ENCODE measurements at places on chromosomes 3 and 15.
A peak's percentile ranks its signal among the peaks of the same experiment; 100 is the strongest.

DNA sequence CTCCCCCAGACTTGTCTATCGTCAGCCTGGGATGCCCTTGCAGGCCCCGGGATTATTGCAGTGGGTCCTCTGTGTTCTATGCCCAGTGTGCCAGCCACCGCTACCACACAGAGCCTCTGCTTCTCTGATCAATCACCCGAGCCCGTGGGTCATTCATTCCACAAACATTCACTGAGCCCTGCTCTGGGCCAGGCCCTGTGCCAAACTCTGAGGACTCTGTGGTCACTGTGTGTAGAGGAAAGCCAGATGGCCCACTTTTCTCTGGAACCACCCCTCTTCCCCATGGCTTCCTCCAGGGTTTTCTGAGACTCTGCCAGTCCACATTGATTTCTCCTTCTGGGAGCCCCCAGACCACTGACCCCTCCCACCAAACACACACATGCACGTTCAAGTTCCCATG is 55.5 kb downstream of the BSN start:
- DNase-seq = no peak

DNA sequence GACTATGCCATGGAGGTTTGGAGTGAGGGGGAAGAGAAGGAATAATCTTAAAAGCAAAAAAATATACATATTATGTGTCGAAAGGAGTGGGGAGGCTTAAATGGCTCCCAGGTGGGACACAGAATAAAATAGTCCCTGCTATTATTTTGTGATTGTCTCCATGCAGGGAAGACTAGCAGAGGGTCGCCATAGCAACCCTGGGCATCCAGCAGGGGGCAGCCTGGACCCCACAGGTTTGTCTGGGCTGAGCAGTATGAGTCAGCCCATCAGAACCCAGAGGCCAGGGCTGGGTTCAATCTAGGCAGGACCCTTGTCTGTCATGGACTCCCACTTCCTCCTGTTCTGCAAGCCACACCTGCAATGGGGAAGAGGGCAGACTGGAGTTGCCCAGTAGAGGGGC is 17.6 kb upstream of the LINGO1 start:
- peak; percentile 45 for DNase-seq

DNA sequence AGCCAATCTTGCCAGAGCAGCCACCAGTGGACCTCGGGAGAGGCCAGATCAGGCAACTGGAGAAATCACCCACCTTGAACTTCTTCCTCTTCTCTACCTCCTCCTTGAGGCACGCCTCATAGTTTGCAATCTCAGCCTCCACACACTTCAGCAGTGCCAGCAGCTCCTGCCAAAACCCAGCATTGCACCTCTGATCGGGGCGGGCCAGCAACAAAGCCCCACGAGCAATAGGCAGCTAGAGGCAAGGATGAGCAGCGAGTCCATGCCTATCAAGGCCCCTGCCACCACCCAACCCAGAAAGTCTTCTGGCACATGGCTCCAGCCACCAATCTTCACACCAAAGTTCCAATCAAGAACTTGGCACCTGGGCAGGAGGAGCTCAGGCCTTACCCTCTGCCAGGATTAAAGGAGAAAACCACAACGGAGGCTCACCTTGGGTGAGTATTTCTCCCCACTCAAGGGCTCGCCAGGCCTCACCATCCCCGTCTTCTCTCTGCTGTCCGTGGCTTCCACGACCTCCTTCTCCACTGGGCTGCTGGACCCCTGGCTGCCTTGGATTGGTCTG is 42.1 kb downstream of the SEMA3G start:
- no peak for DNase-seq

DNA sequence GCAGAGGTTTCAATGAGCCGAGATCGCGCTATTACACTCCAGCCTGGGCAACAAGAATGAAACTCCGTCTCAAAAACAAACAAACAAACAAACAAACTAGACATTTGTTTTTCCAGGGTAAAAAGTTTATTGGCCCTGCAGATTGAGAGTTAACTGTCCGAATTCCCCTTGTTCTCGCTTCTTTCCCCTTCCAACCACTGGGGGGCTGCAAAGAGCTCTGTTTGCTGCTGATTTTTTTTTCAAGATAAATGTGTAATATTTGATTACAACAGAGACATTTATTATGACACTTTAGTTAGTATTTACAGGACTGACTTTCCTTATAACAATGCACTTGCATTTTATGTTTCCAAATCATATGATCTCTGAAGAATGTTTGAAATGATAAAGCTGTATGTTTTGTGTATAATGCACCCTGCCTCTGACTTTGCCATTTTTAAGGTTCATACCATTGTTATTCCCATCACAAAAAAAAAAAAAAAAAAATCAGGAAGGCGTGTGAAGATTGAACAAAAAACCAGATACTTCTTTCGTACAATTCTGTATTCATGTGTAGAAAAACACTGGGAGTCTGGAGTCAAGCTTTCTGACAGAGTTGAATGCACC is 2.8 kb downstream of the CLSTN2 start:
- peak; percentile 43 for DNase-seq

DNA sequence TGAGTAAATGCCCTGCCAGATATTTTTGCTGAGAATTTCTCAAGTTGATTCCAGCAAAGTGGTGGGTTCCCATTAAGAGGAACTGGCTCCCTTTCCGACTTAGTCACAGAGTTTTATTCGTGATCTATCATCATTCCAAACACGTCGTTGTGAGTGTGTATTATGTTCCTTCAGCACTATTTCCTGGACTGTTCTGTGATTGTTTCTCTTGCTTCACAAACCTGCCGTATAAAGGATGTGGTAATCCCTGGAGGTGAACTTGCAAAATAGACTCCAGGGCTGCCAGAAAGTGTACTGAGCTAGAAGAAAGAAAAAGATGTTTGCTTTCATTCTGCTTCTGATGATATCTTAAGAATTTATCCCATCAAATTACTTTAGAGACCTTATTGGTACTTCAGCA is 14.5 kb upstream of the CAPN3 start:
- DNase-seq = no peak

GRCh38 chr3:17065315-17065714 is 180.6 kb downstream of the PLCL2 start:
- no peak for DNase-seq

GRCh38 chr15:99437315-99438223 is 128.2 kb upstream of the MEF2A start:
- DNase-seq = no peak

GRCh38 chr15:31470756-31471155 is 144.1 kb downstream of the KLF13 start:
- DNase-seq = no peak

DNA sequence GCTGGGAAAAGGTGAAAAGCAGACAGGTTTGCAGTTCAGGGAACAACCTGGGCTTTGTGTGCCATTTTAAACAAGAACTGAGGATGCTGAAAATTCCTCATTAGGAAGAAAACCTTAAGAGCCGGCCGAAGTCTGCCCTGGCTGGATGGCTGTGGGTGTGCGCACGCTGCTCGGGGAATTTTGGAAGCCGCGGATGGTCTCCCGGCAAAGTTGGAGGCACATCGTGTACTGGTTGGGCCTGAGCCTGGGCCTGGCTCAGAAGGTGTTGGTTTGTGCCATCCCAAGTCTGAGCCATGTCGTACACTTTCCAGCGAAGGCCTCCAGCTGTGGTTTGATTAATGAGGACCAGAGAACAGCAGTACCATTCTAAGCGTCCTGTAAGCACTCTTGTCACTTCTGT is 188.2 kb downstream of the ATP10A start:
- DNase-seq = no peak

- DNase-seq = peak; percentile 78
These were observed at the start of gene ERC2 for GRCh38 chr3:56468184-56469106. Gene ERC2 (minus strand): TSS chr3:56468467.

DNA sequence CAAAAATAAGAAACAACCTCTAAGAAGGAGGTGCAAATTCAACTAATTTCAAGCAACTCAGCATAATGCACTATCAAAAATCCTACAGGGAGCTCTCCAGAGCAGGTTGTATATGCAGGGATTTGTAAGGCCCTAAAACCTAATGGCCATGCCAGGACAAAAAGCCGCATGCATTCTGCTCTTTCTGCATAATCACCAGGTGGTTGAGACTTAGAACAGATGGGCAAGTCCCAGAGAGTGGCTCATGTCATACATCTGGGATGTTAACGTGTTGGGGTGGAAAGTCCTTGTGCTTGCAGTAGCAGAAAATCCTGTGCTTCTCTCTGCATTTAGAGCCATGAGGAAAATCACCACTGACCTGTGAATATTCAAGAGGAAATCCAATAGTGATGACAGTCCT is 1002.9 kb downstream of the AGBL1 start:
- no peak for DNase-seq

GRCh38 chr3:88211096-88211890 is 61.5 kb downstream of the C3orf38 start:
- DNase-seq = no peak

DNA sequence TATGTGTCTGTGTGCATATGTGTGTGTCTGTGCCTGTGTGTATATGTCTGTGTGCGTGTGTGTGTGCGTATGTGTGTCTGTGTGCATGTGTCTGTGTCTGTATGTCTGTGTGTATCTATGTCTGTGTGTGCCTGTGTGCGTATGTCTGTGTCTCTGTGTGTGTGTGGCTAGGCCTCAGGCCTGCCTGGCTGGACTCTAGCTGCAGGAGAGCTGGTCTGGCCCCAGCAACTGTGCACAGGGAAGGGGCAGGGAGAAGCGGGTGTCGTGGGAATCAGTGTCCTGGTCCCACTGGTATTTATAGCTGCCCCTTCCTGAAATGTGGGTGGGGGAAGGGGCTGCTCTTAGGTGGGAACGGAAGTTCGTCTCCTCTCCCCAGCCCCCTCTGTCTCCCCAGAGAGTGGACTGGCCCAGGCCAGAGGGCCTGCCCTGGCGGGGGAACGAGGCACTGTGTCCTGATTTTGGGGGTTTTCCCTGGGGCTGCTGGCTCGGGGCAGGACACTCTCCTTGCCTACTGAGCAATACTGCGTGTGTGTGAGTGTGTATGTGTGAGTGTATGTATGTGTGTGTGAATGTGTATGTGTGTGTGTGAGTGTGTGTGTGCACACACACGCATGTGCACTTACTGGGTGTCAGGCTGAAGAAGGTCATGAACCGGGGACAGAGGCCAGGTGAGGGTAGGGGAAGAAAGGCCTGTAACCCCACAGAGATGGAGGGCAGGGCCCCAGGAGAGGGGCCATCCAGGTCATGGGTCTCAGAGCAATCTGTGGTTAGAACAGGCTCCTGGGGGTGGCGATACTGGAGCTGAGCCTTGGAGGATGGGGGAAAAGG is 6.6 kb downstream of the CSPG4 start:
- no peak for DNase-seq

DNA sequence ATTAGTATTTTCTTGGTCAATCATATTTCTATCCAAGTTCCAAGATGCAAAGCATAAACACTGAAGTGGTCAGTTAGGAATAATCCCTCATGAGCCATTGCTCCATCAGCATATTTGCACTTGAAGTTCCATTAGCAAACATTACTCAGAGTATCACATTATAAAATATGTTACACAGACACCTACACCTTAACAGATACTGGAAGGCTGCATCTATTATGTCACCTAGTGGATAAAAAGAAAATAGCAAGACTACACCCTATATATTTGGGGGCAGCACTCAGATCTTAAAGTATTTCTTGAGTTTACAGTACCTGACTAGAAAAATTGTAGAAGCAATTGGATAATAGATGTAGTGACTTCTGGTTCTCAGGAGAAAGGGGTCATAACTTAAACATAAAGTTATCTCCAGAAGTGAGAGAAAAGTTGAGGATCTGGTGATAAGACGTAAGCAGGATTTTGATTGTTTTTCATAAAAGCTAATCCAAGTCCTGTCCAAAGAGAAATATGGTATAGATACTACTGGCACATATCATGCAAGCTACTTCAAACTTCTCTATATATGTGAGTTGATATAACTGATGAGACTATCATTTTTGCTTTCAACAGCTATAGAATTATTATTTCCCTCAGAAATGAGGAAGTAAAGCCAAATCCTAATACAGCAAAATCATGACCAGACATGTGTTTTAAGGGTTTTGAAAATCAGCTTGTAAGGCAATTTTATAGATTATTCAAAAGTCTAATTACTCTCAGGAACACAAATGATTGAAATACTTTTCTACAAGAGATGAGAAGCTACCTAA is 422.2 kb downstream of the GBE1 start:
- no peak for DNase-seq

DNA sequence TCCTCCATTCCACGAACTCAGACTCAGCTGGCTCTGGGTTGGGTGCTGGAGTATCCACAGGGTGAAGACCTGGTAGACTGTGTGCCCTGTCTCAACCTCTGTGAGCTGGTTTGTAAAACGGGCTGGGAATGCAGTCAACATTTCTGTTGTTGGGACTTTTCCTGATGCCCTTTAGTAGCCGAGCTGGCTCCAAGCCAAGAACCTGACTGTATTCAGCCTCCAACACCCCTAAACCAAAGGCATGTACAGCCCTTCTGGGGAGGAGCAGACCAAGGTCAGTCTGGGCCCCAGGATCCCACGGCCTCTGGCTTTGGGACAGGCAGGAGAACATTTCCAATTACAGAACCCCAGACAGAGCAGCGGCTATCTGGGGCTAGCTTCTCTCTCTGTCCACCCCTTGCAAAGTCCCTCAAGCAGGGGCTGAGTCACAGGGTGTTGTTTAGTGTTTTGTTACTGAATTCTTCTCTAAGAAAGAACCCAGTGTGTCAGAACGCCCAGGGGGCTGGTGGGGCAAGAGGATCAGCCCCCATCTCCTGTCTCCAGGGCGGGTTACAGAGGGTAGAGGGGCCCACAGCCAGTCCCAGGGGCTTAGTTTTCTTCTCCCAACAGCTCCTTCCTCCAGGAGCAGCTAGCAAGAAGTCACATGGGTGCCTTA is 56.8 kb upstream of the SLC6A6 start:
- DNase-seq = no peak

DNA sequence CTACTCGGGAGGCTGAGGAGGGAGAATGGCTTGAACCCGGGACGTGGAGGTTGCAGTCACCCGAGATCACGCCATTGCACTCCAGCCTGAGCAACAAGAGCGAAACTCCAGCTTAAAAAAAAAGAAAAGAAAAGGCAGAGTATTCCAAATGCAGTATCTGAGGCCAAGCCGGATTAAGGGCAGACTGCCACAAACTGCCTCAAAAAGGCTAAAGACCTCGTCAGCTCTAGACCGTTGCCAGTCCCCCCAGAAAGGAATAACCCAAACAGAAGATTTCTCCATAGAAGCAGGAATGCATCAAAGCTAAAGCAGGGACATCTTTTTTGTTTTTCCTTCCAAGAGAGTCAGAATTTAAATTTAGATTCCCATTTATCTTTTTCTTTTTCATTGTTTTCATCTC is 72.9 kb downstream of the TM4SF4 start:
- no peak for DNase-seq

DNA sequence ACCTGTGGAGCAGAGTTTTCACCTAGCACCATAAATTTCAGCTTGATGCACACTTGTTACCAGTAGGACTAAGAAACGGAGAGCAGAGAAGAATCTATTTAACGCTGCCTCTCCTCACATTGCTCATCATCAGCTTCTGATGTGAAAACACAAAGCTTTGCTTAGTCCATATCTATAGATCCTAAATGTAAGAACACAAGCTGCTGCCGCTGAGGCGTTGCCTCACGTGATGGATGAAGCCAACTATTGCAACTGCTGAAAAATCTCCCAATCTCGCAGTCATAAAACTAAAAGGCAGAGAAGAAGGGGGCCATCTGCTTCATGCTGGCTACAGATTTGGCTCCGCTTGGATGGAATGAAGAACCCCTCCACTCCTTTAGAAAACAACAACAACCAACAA is 42.7 kb downstream of the CADPS start:
- no peak for DNase-seq

Data from neural crest cell (in vitro differentiated cells).